ENCODE measurements at places on chromosomes 16 and 17.

GRCh38 chr16:8032406-8032805 lies 557.9 kb downstream of the TMEM114 start:
- no peak for DNase-seq

- no peak for DNase-seq
These were observed 39.4 kb downstream of the SLC47A1 start for GRCh38 chr17:19573075-19573474.

DNA sequence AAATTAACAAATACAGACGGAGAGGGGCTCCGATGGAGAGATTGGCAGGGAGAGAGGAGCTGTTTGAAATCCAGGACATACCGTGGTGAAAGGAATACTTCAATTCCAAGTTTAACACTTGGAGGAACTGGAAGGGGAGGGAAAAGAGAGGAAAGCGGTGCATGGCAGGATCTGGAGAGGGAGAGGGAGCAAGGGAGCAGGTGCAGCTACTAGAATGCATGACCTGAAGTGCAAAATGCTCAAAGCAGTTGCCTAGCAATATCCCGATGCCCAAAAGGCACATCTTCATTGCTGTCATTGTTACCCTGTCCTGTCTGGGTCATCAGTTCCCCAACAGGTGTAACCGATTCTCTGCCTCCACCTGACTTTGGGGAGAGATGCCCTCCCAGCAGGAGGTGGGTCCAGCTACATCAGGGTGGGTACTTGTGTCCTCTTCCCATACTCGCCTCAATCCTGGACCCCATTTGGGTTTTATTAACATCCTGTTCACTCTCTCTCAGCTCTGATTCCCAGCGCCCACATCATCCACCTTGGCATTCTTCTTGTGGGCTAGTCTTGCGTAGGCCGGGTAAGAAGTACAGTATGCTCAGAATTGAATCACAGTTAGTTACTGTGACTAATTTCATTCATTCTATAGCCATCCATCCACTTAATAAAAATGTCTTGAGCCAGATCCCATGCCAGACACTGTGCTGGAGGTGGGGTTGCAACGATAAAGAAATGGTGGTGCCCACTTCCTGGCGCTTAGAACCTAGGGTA lies 37.4 kb upstream of the EMP2 start:
- no peak for DNase-seq

- no peak for DNase-seq
These were observed 64.8 kb upstream of the NOG start for GRCh38 chr17:56528696-56529095.

- DNase-seq, result no peak
These were observed 9.2 kb downstream of the TBKBP1 start for GRCh38 chr17:47703191-47703591.

GRCh38 chr17:34249478-34249877 lies 5.6 kb upstream of the CCL2 start:
- no peak for DNase-seq

DNA sequence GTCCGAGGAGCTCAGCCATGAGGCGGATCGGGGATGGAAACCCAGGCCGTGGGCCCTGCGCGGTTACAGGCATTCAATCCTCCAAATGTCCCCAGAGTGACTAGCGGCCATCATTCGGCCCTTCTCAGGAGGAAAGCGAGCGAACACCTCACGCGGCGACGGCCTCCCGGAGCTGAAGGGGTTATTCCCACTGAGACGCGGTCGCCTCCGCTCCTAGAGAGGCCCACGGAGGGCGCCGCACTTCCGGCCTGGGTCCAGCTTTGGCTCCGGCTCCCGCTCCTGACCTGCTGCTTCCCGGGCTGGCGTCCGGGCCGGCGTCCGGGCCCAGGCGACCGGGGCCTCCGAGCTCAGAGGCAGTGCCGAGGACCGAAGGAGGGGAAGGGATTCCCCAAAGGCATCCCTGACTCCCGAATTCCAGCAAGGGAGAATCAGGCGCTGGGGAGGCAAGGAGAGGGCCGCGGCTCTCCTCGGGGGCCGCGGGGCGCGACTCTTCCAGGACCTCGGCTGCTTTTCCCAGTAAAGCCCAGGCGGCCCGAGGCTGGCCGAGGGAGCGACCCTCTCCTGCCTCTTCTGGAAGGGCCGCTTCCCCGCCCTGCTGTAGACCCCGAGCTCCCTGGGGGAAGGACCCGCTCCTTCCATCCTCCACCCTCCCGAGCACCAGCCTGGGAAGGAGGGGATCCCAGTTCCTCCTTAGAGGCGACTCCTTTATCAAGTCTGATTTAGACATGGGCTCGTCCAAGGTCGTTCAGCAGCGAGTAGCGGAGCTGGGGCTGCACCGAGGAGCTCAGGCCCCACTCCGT lies 18.6 kb upstream of the ZNF629 start:
- peak; percentile 11 for DNase-seq

GRCh38 chr17:32491371-32492263 lies 4.8 kb downstream of the CDK5R1 start:
- DNase-seq, result no peak

GRCh38 chr17:9223531-9223930 lies 202.2 kb downstream of the NTN1 start:
- DNase-seq, result no peak

DNA sequence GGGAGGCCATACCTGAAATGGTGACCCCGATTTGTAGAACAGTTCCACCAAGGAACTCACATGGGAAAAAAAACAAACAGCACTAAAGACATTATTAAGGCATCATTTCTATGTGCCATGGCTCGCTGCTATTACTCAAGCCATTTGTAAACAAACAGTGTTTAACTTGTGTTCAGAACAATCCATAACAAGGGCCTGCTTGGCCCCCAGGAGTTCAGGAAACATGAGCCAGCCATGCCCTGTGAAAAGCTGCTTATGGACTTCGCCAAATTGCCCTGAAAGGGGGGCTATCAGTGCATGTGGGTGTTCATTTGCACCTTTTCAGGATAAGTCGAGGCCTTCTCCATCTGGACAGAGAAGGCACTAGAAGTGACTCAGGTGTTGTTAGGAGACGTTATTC lies 8.0 kb downstream of the POLR3K start:
- no peak for DNase-seq

GRCh38 chr16:54633943-54634362 lies 296.7 kb upstream of the IRX5 start:
- DNase-seq, result no peak

- no peak for DNase-seq
These were observed 34.1 kb downstream of the FAM20A start for GRCh38 chr17:68567035-68567434.

DNA sequence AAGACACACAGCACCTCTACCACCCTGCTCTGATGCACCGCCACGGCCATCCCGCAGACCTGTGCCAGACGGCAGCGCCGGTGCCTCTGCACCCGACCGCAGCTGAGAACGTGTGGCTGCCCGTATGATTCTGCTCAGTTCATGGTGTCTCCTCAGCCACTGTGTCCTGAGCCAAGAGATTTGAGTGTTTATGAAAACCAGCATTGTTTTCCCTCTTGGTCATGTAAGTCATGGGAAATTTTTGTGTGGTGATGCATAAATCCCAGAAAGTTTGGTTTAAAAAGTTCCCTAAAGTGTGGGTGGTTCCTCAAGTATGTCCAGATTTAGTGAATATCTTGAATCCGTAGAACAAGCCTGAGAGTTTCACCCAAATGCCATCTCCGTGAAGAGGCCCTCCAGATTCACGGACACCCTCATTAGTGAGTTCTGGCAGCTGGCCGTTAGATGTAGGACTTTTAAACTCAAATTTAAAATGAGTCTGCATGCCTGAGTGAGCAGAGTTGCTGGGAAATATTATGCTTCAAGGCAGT lies 57.6 kb downstream of the CDRT4 start:
- DNase-seq, result peak; percentile 2

- DNase-seq, result no peak
These were observed 45.6 kb upstream of the MEAK7 start for GRCh38 chr16:84550096-84550495.

DNA sequence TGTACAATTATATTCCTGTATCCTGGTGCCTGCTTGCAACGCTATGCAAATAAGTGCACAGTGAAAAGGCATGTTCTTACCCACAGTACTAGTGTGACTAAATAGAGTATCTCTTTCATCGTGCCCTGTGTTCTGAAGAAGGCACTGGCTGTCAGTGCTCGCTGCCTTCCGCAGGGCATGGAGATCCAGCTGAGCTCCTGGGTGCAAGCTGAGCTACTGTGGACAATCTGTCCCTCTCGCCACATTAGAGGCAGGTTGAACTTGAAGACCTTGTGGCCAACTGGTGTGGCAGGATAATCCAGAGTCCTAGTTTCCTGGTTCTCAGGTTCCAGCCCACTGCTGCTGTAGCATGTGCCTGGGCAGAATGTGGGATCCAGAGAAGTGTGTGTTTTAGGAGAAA lies 1.9 kb upstream of the ST6GALNAC1 start:
- no peak for DNase-seq

DNA sequence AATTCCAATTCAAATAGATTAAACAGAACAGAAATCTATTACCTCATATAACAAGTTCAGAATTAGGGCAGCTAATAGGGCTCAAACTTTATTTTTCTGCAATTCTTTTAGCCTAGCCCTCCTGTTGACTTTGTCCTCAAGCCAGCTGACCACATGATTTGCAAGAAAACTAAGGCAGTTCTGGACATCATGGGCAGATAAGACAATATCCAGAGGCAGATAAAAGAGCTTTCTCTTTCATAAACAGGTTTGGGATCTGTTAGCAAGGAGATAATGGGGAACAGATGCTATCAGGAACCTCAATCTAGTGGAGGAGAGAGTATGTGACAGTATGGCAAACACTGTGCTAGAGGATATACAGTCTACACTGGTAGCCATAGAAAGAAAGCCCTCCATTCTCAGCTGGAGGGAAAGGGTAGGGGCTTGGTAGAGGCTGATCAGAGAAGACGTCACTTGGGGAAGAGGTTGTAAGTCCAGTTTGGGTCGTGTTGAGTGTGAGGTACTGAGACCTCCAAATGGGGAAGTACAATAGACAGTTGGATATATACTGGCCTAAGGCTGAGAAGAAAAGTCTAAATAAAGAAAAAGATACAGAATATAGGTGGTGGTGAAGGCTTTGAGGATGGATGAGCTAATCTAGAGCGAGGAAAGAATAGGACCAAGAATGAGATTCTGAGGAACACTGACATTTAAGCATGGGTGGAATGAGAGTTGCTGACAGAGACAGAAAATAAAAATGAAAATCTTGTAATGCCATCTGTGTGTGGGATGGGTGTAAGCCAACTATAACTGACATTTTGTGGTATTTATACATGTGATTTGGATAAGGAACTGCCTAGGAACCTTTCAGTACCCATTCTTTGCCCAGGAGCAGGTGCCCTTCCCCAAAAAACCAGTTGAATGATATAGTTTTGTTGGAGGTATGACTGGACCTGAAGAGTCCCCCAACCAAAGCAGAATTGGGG lies 67.4 kb downstream of the CYB561 start:
- no peak for DNase-seq

GRCh38 chr16:13992976-13993375 lies 73.0 kb downstream of the ERCC4 start:
- DNase-seq, result no peak

All from NCI-H524 treated with DMSO at 0.1 percent for 48 hours (cell line).